ENCODE measurements at places on chromosomes 5 and 9.

GRCh38 chr5:150644514-150644913 lies 4.1 kb downstream of the SYNPO start:
- no peak for DNase-seq

DNA sequence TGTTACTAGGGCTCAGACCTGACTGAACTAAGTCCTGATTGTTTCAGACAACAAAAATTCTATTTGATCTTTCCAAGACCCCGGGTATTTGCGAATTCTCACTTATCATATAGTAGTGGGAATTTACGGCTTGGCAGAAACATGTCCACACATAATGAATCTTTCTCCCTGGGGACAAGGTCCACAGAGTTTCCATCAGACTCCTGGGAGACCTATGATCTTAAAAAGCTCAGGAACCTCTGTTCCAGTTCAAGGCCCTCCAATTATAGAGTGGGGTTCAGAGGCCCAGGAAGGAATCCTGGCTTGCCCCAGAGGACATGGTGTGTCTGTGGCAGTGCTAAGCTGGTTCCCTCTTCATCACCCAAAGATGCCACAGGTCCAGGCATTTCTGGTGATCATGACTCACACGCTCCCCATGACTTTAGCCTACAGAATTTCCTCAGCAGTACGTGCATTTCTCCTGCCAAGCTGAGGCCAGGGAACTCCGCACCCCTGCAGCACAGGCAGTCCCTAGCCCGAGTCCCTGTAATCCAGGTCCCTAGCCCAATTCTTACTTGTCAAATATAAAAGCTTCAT lies 12.6 kb downstream of the RAPGEF1 start:
- no peak for DNase-seq

GRCh38 chr5:157323107-157323706 lies 57.3 kb downstream of the CYFIP2 start:
- DNase-seq, result no peak

DNA sequence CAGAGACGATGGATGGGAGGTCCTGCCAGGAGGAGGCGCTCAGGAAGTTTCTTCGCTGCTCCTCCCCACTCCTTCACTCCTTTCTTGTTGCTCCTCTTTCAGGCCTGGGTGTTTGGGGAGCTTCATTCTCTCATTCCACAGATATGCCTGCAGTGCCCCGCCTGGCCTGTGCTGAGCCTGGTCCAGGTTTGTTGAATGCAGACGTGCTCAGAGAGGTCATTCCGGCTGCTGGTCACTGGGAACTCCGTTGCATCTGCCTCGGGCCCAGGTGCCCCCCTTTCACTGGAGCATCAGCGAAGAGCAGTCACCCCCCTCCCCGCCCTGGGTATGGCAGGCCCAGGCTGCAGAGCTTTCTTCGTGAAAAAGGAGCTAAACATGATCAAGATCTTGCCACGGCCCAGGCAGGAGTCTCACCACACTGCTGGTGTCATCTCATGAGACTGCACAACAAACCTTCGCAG lies 15.5 kb downstream of the SURF6 start:
- DNase-seq, result no peak

- DNase-seq, result no peak
Measured at GRCh38 chr5:137155261-137156000, 343.7 kb downstream of the SPOCK1 start.
